HEK293T (cell line): ENCODE measurements at places on chromosomes 13 and 19.

DNA sequence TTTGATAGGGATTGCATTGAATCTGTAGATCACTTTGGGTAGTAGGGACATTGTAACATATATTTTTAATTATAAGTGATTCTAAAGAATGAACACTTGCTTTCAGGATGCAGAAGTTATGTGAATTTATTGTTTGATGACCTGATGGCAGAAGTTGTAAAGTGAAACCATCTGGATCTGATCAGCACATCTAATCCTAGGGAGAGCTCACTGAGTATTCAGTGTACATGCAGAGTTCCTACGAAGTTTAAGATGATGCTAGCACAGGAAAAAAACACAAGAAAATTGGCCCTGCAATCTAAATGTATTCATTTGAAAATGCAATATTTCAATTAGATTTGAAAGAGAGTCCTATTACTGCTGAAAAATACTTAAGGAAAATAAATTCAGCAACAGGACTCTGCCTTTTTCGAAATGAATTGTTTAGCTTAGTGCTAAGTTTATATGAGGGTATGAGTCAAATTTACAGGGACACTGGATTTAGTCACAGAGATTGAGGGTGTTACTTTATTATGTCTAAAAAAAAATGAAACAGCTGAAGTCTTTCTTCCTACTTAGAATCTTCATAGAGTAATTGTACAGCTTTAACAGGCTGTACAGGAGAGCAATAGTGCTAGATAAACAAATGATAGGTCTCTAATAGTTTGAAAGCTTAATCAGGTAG lies 385.7 kb downstream of the DCT start:
- no peak for DNase-seq

GRCh38 chr13:62357887-62358645 lies 942.4 kb upstream of the PCDH20 start:
- DNase-seq, result peak; percentile 90

DNA sequence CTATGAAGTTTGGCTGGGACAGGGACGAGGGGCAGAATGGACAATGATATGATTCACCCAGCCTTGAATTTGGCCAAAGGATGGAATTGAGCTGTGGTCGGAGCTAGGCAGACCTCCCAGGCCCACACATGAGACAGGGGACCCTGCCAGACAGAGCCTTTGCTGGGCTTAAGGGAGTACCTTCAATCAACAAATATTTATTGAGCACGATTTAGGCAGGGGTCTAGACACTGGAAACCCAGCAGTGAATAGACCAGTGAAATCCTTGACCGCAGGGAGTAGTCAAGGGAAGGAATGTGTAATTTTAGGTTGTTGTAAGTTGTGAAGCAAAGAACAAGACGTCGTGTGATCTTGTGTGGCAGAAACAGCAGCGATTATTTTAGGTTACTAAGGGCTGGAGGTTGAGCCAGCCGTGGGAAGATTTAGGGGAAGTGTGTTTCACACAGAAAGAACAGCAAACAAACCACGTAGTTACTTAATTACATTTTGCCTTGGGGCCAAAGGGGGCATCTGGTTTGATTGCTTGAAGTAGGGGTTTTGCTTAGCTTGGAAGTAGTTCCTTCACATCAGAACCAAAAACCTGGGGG lies 16.9 kb upstream of the AP1M2 start:
- DNase-seq, result no peak

DNA sequence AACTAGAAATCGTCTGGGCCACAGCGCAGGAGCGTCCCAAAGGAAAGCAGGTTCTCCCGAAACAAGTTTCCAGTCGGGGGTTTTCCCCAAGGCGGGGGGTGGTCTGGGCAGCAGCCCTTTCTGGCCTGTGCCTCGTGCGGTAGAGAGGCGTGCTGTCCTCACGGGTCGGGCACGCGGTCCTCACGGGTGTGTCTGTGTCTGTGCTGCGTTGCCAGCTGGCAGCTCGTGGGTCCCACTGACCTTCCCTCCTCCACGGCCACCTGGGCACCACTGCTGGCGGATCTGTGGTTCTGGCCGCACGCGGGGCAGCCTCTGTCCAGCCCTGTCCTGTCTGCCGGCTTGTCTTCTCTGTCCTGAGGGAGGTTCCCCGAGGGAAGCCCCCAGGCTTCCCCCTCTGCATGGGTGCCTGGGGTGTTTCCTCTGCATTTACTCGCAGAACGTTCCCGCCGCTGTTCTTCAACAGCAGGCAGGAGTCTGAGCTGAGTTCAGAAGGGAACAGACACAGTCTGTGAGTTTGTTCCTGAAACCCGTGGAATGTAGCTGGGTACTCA lies 98.2 kb upstream of the MCF2L start:
- DNase-seq, result no peak

- DNase-seq, result no peak
Observed at GRCh38 chr13:106555631-106556328, 12.2 kb downstream of the ARGLU1 start.

- no peak for DNase-seq
Observed at GRCh38 chr19:49564616-49565045, 15.7 kb downstream of the NOSIP start.

- DNase-seq, result no peak
Observed at GRCh38 chr19:18385359-18385674, 641 bp upstream of the GDF15 start.

DNA sequence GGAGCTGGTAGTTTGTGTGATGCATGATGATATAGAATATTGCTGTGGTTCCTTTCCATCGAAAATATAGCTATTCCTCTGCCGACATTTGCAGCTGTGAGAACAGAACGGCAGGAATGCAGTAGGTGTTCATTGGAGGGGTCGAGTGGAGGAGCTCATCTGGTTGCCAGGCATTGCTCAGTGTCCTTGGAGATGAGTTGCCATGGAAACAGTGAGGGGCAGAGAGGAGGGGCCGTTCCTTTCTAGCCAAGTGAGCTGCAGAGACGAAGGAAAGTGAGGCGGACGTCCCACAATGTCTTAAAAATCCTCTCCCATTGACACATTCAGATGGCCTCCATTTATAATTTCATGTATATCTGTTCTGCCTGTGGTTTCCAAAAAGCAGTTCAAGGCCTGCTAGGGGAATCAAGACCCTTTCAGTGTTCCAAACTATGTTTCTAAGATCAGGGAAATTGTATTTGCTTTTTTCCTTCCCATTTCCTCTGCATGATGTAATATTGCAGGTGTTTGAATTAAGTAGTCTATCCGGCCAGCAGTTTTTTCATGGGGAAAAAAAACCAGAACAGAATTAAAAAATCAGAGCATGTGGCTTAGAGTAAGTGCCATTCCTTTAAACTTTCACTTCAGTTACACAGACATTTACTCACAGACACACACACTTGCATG lies 41.2 kb upstream of the ZNF835 start:
- DNase-seq, result no peak

- DNase-seq, result no peak
Observed at GRCh38 chr19:18284712-18285360, 3.4 kb upstream of the JUND start.

GRCh38 chr13:110625771-110626321 lies 10.5 kb downstream of the NAXD start:
- DNase-seq, result no peak

DNA sequence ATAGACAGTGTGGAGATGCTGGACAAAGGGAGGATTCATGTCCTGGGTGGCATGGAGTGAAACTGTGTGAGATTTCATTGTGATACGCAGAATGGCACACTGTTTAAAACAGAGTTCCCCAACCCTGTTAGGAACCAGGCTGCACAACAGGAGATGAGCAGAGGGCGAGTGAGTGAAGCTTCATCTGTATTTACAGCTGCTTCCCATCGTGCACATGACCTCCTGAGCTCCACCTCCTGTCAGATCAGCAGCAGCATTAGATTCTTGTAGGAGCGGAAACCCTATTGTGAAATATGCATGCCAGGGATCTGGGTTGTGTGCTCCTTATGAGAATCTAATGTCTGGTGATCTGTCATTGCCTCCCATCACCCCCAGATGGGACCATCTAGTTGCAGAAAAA lies 72.5 kb downstream of the RAP2A start:
- DNase-seq, result no peak

GRCh38 chr13:37700887-37701286 lies 102.3 kb upstream of the POSTN start:
- no peak for DNase-seq

DNA sequence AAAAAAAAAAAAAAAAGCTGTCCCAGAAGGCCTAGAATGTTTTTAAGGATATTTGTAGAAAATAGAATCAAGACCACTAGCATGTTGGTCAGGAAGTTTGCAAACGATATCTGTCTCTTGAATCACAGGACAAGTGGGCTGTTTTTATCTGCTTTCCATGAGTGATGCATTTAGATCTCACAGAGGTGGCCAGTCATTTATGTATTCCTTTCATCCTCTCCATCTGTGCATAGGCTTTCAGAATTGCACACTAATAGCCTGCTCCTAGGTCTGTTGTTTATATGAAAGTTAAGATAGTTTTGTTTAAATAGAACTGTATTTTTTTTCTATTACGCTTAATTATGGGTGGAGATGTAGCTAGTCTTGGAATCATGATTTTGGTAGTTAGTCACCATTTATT lies 289.5 kb downstream of the SHISA2 start:
- DNase-seq, result no peak

GRCh38 chr13:33127009-33127551 lies 110.9 kb downstream of the KL start:
- DNase-seq, result no peak

GRCh38 chr13:103007427-103007762 lies 58.8 kb downstream of the SLC10A2 start:
- no peak for DNase-seq

- DNase-seq, result no peak
Observed at GRCh38 chr13:37068962-37069361, 9.5 kb upstream of the SUPT20H start.

DNA sequence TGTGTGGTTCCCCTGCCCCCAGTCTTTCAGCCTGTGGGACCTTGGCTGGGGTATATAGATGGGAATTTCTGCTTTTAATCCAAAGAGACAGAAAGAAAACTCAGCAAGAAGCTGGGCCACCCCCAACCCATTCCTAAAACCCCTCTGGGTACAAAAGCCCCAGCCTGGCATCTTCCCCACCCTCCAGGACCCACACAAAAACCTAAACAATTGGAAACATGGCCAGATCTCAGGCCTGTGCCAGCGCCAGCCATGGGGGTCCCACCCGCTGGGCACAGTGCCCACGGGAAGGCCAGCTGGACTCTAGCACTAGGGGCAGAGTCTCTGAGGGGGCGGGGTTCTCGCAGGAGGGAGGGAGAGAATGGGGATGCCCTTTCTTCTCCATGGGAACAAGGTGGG lies 8.6 kb downstream of the LYL1 start:
- DNase-seq, result no peak

- peak; percentile 58 for DNase-seq
Observed at GRCh38 chr19:589693-590395, at the start of gene HCN2. HCN2 (plus strand) TSS chr19:589881; CDS start chr19:589946, 65 bp downstream.

- DNase-seq, result no peak
Observed at GRCh38 chr19:8515317-8515716, 1.4 kb upstream of the ZNF414 start.

GRCh38 chr13:34343413-34343940 lies 525.5 kb downstream of the RFC3 start:
- no peak for DNase-seq

GRCh38 chr13:21242236-21242635 lies 65.8 kb downstream of the MRPL57 start:
- DNase-seq, result no peak

DNA sequence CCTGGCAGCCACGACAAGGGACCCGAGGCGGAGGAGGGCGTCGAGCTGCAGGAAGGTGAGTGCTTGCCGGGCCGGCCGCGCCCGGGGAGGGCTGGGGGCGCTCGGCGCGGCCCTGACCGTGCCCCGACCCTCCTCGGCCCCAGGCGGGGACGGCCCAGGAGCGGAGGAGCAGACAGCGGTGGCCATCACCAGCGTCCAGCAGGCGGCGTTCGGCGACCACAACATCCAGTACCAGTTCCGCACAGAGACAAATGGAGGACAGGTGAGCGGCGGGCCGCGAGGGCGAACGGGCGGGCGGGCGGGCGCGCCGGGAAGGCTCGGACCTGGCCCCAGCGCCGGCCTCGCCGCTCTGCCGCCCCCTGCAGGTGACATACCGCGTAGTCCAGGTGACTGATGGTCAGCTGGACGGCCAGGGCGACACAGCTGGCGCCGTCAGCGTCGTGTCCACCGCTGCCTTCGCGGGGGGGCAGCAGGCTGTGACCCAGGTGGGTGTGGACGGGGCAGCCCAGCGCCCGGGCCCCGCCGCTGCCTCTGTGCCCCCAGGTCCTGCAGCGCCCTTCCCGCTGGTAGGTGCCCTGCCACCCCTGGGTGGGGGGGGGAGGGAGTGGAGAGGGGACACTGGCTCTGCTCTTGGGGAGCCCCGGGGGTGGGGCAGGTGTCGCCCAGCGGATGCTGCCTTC lies 816 bp downstream of the USF2 start:
- peak; percentile 82 for DNase-seq

DNA sequence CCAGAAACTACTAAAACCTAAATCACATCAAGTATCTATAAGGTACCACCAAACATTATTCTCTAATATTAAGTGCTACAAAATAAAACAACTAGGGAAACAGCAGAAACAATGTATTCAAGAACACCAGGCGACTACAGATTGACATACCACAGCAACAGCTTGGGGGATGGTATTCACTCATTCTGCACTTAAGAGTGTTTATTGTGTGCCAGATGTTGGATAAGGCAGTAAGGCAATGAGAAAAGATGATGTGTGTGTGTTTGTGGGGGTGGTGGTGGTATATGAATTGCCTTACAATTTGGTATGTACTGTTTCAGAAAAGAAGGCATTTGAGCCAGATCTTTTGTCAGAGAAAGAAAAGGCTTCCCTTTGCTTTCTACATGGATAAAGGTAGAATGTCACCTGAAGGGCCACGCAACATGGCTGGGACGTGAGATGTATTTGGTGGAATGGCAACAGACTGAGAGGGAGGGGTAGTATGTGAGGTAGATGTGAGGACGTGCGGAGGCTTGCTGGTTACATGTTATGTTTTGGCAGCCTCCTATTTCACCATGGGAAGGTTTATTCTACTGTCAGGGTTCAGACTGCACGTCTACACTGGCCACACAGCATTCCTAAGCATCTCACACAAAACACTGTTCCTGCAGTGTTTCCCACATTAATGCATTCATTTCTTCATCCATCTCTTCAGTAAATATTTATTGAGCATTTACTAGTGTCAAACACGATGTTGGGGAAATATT lies 300.7 kb downstream of the KLF12 start:
- no peak for DNase-seq

GRCh38 chr13:31930490-31930889 lies 101.1 kb upstream of the FRY start:
- DNase-seq, result no peak

DNA sequence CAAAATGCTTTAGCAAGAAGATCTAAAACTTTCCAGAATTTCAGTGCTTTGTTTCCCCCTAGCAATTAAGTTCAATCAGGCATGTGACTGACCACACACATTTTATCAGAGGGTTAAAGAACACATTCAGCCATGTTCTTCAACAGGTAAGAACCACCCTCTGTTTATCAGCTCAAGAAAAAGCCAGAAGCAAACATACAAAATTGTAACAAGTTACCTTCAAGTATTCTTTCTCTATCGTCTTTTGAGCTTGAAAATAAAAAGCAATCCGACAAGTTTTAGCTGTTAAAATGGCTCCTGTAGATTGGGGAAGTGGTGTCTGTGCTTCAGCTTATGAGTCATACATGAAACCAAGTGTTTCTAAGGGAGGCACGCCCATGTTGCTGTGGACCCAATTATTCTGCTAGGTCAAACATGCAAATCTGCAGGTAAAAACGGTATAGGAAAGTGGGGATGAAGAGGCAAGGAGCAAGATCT lies at the start of gene ELF1:
ELF1 (minus strand) TSS at position 306 of the 477 bp plus-strand sequence. CDS start 37,262 bp downstream, outside the sequence.
- peak; percentile 53 for DNase-seq

GRCh38 chr19:5059213-5059574 lies 90.3 kb downstream of the KDM4B start:
- DNase-seq, result no peak
